Fibroblast of mammary gland (primary cell): ENCODE measurements at places on chromosomes 2 and 18.

- peak; percentile 86 for DNase-seq
Observed at GRCh38 chr18:54162431-54162830, 62.0 kb downstream of the MBD2 start.

DNA sequence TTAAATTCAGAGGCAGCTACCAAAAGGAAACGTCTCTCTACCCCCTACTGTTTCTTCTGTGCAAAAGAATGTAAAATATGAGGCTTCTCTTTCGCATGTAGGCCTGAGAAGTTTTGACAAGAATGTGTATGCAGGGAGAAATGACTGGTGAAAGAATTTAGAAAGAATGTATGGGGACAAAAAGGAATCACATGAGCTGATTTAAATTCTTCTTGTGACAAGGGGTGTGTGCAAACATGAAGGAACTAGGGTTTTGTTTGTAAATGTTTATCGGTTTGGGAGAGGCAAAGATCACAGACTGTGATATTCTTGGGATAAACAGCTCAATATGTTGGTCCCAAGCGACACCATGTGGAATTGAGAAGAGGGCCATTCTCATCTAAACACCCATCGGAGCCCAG is 345.2 kb upstream of the VRK2 start:
- no peak for DNase-seq

DNA sequence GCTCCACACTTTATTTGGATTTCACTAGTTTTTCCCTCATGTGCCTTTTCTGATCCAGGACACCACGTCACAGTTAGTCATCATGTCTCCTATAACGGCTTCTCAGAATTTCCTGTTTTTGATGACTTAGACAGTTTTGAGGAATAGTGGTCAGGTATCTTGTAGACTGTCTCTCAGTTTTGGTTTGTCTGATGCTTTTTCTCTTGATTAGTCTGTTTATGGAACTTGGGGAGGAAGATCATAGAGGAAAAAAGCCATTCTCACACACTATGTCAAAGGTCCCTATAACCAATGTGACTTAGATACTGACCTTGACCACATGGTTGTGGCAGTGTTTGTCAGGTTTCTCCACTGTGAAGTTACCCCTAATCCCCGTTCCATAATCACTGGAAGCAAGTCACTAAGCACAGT is 89.0 kb downstream of the RAPH1 start:
- DNase-seq: peak; percentile 92

DNA sequence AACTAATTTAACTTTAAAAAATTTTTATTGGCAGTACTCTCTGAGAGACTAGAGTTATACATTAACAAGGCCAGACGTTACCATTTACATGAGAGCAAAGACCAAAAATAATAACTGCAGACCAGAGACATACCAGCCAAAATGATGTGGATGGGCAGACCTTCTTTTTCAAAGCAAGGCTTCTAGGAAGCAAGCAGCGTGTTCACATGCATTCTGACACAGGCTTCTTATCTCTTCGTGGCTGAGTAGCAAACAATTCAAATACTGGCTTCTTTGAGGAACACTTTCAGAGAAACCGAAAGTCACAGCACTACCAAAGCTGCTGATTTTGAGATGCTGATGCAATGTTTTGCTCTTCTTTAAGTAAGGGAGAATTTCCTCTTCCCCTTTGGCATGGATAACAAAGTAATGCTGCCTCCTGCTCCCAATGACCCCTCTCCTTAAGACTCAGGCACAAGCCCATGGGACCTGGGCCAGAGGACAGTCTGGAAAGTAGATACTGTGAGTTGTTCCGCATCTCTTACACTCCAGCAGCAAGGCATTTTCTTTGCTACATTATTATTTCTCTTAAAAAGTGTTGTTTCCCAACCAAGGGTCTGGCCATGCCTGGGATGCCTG is 181.9 kb downstream of the MREG start:
- peak; percentile 49 for DNase-seq

DNA sequence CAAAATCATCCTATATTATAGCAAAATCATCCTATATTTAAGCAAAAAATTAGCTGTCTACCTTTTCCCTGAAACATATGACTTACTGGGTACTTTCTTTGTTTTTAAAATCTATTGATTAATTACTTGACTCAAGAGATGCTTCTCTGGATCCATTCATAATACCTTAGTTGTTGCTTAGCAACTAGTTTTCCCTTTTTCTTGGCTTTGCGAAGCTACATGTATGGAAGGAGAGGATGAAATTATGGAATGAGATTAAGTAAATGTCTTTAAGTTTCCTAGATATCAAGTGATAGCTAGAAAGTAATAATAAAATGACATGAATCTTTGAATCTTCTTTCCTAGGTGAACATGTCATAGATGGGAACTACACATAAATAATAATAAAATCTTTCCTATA is 1033.2 kb upstream of the FAM98A start:
- DNase-seq: no peak

DNA sequence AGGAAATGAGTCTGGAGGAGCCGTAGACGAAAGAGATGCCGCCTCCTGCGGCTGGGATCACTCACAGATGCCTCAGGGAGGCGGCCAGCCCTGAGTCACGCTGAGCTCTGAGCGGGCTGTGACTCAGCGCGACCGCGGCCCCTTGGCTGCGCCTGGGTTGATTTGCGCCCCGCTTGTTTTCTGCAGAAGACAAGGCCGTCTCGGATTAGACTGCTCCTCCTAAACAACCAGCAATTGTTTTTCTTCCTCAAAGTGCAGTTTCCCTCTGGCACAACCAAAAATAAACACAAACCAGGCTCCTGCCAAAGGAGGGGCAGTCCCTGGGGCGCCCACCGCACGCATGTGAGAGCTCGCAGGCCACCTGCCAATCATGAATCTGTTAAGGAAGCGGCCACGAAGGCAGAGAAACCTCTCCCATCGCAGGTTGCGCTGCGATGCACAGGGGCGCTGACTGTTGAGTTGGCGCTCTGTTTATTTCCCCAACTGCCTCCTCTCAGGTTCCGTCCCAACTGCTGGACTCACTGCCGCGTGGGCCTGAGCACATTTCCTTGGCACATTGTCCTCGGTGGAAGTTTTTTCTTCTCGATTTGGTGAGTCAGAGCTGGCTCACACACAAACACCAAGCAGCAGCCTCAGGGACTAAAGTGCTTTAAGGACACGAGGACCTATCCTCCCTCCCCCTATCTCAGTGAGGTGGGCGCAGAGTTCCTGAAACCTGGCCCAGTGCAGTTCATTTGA is 85.2 kb upstream of the NDUFV2 start:
- DNase-seq: peak; percentile 96

- DNase-seq: no peak
Observed at GRCh38 chr2:21096458-21096857, 27.3 kb upstream of the TDRD15 start.

DNA sequence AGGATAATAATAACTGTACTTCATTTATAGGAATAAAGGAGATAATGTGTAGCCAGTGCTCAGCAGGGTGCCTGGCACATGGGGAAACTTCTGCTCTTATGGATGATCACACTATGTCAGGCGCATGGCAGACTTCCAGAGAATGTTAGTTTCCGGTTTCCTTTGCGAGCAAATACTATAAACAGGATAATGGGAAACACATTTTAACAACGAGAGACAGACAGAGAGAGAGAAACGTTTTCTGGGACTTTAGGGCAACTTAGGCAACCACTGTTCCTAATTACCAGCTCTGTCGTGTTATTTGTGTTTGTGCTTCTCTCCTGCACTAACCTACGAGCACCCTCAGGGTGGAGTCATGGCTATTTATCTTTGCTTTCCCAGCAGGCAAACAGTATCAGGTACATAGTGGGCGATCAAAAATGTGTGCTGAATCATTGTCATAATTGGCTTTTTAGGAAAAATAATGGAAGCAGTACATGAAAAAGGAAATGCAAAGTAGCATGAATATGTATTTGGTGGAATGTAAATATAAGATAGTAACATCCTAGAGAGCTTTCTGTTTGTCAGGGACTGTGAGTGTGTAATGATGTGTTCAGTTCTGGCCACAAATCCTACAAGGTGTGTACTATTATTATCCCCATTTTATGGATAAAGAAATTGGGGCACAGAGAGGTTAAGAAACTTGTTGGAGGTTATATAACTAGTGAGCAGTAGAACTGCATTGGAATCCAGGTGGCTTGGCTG is 36.8 kb upstream of the IGFBP2 start:
- peak; percentile 90 for DNase-seq

GRCh38 chr2:25402477-25402876 is 60.8 kb upstream of the DNMT3A start:
- DNase-seq: no peak

- no peak for DNase-seq
Observed at GRCh38 chr2:220370764-220371163, 743.3 kb downstream of the SLC4A3 start.

- DNase-seq: peak; percentile 5
Observed at GRCh38 chr2:55781542-55781941, 87.9 kb upstream of the PNPT1 start.

DNA sequence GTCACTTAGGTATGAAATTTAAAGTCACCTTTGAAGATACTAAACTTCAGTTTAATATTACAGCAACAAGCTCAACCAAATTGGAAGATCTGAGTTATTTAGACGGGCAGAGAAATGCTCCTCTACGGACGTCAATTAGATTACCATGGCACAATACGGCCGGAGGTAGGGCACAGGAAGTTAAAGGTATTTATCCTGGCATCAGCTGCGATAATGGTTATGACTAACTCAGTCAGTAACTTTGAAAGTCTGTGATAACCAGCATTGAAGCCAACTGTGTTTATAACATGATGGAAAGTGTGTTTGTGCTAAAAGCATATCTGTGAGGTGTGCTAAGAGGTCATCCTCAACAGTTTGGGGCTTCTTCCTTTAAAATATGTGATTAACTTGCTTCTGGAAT is 117.3 kb downstream of the WDSUB1 start:
- DNase-seq: no peak

GRCh38 chr18:67241299-67241698 is 275.2 kb downstream of the DSEL start:
- no peak for DNase-seq

DNA sequence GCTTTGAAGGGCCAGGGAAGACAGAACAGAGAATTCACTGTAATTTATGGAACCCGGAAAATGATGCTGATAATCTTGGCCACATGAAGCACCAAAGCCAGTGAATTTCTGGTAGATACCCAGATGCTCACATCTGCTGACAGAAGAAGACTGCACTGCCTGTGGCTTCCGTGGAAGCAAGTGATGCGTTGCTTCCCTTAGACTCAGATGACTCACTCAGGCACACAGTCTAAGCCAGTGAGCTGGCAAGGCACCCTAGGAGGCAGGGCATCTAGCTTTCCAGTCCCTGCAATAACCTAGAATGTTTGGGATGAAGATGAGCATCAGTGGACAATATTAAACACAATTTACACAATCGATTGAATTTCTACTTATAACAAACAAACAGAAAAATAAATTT is 284.7 kb downstream of the CMPK2 start:
- no peak for DNase-seq
